MCF 10A (cell line): ENCODE measurements at places on chromosomes 11 and 22.

DNA sequence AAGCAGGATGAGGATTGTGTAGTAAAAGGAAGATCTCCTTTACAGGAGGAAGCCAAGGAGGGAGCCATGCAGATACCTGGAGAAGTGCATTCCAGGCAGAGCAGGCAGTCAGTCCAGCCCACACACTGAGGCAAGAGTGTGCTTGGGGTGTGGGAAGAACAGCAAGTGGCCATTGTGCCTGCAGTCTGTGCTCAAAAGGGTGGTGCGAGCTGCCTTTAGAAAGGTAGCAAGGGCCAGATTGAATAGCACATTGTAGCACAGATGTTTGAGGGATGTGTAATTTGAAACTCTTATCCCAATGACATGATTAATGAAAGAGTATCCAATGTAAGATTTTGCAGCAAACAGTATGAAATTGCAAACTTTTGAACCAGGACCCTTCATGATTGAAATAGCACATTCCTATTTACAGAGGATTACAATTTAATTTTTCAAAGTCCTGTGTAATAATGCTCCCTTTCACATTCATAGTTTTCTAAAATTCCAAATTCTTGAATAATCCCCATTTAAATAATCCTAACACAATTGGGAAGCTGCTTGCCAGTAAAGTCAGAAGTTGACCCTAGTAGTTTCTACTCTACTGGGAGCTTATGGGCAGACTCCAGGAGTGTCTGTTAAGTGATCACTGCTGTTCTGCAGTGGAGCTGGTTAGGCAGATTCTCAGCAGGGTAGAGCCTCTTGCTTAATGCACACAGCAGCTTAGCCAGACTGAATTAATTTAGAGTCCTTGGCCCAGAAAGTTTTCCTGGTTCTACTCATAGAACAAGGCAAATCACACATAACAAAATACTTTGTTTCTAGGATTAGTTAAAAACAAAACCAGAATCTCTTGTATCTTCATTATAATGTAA lies 78.1 kb downstream of the CYB5R2 start:
- H3K4me3 ChIP-seq, result no peak overlapping the region
- H3K36me3 ChIP-seq, result no peaks in the 10 kb centered on the region
- no peak for DNase-seq
- H3K4me1 ChIP-seq, result peaks cover 50% of the 10 kb centered on the region

DNA sequence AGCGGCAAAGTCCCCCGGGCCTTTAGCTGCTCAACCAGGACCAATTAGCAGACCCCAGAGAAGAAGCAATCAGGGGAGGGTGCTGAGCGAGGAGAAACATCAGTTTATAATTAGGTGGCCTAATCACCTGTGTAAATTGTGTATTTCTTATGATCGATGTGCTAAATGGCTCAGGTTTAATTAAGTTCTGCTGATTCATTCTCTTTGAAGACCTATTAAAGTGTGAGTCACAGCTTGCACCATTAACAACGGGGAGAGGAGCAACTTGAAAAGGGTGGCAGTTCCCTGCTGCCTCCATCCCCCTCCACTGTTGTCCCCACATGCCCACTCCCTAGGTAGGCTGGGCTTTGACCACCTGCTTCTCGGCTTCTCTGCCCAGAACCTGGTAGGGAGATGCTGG lies 10.7 kb downstream of the ISX start:
- no peak overlapping the region for H3K4me3 ChIP-seq
- no peaks in the 10 kb centered on the region for H3K27me3 ChIP-seq
- no peak for DNase-seq
- no peaks in the 10 kb centered on the region for H3K4me1 ChIP-seq

- no peak overlapping the region for H3K4me3 ChIP-seq
- no peak overlapping the region for H3K27ac ChIP-seq
- H3K4me1 ChIP-seq, result no peaks in the 10 kb centered on the region
- no peaks in the 10 kb centered on the region for H3K36me3 ChIP-seq
- DNase-seq, result no peak
Observed at GRCh38 chr22:50640857-50641647, 13.1 kb upstream of the ARSA start.

DNA sequence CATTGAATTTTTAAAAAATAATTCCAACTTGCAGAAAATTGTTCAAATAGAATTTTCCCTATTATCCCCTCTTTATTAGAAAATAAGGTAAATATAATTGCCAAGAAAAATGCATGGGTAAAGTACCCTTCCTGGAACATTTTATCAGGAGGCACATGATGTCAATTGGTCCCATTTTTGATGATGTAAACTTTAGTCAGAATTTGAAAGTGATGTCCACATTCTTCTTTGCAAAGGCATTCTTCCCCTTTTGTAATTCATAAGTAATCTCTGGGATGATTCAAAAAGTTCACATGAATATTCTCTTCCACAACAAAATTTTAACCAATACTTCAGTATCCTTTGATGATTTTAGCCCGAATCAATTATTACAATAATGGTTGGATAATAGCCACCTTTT lies 86.9 kb upstream of the ANO3 start:
- H3K27me3 ChIP-seq, result peaks cover 59% of the 10 kb centered on the region
- H3K4me3 ChIP-seq, result no peak overlapping the region
- H3K36me3 ChIP-seq, result no peaks in the 10 kb centered on the region
